ENCODE measurements at places on chromosomes 6 and 20.

DNA sequence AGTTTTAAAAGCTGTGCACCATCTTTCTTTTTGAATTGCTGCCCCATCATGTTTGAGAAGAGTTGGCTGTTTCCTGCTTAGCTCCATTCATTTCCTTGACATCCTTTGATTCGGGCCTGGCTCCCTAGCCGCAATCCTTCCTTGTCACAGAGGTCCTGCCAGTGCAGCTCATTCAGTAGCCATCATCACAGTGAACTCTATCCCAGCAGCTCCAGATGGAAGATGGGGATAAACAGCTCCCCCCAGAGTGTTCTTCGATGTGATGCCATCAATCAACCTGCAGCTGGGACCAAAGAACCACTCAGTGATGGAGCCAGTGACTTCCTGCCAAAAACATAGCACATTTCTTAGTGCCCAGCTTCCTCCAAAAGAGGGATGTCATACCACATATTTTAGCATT, 158.8 kb downstream of the FRK start:
- no peak for DNase-seq

GRCh38 chr6:148851683-148852556, 105.1 kb downstream of the UST start:
- DNase-seq: no peak

DNA sequence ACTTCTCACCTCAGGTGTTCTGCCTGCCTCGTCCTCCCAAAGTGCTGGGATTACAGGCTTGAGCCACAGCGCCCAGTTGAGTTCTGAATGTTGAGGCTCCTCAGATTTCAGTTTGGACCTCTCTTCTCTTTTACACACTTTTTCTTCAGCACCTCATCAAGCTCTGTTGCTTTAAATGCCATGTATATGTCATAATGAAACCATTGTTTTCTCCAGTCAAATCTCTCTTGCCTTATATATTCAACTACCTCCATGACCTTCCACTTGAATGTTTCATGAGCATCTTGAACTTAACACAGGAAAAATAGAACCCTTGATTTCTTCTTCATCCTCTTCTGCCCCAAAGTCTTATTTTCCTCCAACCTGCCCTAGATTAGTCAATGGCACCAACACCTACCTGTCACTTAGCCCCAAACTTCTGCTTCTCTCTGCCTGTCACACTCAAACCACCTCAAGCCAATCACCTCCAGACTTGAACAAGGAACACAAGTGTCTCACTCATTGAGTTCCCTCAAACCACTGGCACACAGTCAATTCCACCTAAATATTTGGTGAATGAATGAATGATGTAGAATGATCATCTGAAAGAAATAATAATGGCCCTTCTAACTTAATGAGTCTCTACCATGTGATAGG, 161.0 kb upstream of the SGK1 start:
- no peak for DNase-seq

DNA sequence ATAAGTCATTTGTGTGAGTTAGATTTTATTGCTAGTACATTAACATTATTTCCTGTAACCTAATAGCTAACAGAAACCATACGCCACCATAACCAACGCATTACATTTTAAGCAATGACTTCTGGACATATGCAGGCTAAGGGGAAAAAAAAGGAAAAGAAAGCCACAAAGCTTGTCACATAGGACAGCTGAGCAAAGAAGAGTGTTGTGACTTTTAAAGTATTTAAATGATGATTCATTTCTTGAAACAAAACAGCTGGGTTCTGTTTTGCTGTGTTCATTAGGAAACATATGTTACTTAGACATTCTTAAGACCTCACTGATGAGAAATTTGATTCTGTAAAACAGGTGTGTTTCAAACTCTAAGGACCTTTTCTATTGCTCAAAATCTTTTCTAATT, 171.4 kb downstream of the COL9A1 start:
- DNase-seq: no peak

GRCh38 chr20:59604741-59605600, 631 bp downstream of the PHACTR3 start:
- no peak for DNase-seq

- no peak for DNase-seq
Observed at GRCh38 chr6:6224933-6225486, 95.5 kb downstream of the F13A1 start.

GRCh38 chr20:35806075-35806474, 34.3 kb downstream of the PHF20 start:
- no peak for DNase-seq

DNA sequence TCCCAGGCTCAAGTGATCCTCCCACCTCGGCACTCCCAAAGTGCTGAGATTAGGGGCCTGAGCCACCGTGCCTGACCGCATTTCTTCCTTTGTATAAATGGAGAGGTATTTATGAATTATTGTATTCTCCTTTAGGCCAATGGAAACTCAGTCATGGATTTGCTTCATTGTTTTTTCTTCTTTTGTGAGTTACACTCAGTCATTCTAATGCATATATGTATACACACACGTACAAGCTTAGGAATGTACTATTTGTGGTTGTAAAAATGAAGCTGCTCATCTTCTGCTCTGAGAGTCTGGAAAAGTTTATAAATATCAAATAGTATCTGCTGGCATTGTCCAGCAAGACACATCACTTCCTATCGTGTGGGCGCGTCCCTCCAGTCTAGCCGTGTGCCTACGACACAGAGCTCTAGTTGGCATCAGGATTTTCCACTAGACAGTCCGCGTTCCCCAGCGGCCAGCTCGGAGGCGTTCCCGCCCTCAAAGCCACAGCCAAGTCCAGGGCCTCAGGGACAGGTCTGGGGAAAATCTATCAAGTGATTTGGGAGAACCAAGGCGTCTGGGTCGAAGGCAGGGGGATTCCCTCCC, 215.2 kb downstream of the NFATC2 start:
- DNase-seq: peak; percentile 14

GRCh38 chr6:111669326-111669725, 63.6 kb upstream of the TRAF3IP2 start:
- DNase-seq: no peak

GRCh38 chr6:7373739-7374138, 15.8 kb downstream of the CAGE1 start:
- DNase-seq: no peak

- no peak for DNase-seq
Observed at GRCh38 chr6:48928937-48929336, 534.1 kb downstream of the MMUT start.

- DNase-seq: no peak
Observed at GRCh38 chr20:59891581-59891980, 41.9 kb downstream of the SYCP2 start.

GRCh38 chr6:131861381-131861780, 53.6 kb downstream of the ENPP1 start:
- DNase-seq: no peak

GRCh38 chr6:7153789-7154188, 46.0 kb downstream of the RREB1 start:
- DNase-seq: no peak

GRCh38 chr20:50379049-50379990, 130.9 kb upstream of the PTPN1 start:
- DNase-seq: peak; percentile 87

GRCh38 chr6:131741688-131742393, 31.0 kb upstream of the CTAGE9 start:
- no peak for DNase-seq

GRCh38 chr6:170042596-170043118, 248.2 kb downstream of the DLL1 start:
- DNase-seq: no peak

DNA sequence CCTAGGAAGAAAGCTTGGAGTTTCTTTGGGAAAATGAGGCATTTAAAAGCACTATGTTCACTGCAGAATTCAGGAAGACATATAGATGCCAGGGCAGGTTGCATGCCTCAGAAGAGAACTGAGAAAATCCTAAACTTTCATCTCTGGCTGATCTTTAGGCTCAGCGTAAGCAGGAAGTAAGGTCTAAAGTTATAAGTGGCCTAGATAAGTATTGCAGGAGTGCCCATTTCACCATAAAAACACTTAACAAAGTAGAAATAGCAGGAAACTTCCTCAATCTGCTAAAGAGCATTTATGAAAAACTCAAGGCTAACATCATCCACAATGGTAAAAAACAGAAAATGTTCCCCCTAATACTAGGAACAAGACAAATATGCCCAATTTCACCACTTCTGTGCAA, 320.3 kb downstream of the BMP2 start:
- DNase-seq: no peak
